Mucosa of descending colon (tissue), 3 donors: ENCODE measurements at places on chromosomes 11 and 22. TPM values are rescaled to one million over a fixed set of nuclear protein-coding genes. Genes with fewer than 3 reads are reported as not detected.

- DNase-seq, result no peak
Measured at GRCh38 chr11:114746013-114746412, 67.7 kb downstream of the NXPE2 start.

Gene PIWIL4
- 11.5 TPM for total RNA-seq

- DNase-seq, result no peak
Measured at GRCh38 chr22:45291931-45292290, 7.2 kb downstream of the UPK3A start.

Gene LINC01488
- not detected for total RNA-seq

DNA sequence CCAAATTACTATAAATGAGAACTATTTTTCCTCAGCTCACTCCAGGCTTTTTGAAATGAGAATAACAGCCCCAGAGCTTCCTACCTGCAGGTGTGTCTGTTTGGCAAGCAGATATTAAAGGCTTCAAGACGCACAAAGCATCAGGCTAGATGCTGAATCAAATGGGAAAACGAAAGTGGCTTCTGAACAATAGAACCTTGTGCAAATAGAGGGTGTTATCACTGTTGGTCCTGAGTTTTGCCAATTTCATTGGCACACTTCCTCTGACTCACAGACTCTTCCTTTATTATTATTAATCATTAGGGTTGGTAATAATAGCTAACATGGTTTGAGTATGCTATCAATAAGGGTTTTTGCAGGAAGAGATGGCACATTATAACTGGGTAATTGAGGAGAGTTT is 13.4 kb downstream of the SYT13 start:
- DNase-seq, result no peak

Gene CDPF1
- total RNA-seq, result 10.4 TPM
